Naive thymus-derived CD8-positive, alpha-beta T cell (primary cell): ENCODE measurements at places on chromosomes 16 and 17.

DNA sequence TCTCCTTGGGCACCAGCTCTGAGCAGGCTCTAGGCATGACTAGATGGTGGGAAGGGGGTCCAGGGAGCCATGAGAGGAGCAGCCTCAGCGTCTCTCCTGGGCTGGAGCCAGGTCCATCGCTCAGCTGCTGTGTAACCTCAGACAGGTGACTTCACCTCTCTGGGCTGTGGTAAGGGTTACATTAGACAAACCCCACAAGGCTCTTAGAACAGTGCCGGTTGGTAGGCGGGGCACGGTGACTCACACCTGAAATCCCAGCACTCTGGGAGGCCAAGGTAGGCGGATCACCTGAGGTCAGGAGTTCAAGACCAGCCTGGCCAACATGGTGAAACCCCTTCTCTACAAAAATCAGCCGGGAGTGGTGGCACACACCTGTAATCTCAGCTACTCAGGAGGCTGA lies 18.1 kb upstream of the NPTX1 start:
- no peak overlapping the region for H3K27ac ChIP-seq
- DNase-seq: no peak
- H3K36me3 ChIP-seq: no peaks in the 10 kb centered on the region
- no peak overlapping the region for H3K4me3 ChIP-seq
- H3K27me3 ChIP-seq: peaks cover 5% of the 10 kb centered on the region
- peaks cover 10% of the 10 kb centered on the region for H3K4me1 ChIP-seq

GRCh38 chr16:2422123-2422867 lies 7.0 kb upstream of the CCNF start:
- no peak overlapping the region for H3K27ac ChIP-seq
- H3K27me3 ChIP-seq: peaks cover 4% of the 10 kb centered on the region
- DNase-seq: no peak

- H3K36me3 ChIP-seq: no peaks in the 10 kb centered on the region
- peaks cover 14% of the 10 kb centered on the region for H3K4me1 ChIP-seq
- peak within 1 kb of the TSS; percentile 29 for H3K27ac ChIP-seq
Measured at GRCh38 chr16:88382491-88383400, at the start of gene ZNF469. Gene ZNF469, plus strand, starts transcription at chr16:88382959. Its CDS starts 44,512 bp downstream, at chr16:88427471.

GRCh38 chr17:48439875-48440505 lies 10.0 kb upstream of the SKAP1 start:
- peak; percentile 74 for DNase-seq
- peak overlapping the region; percentile 81 for H3K4me3 ChIP-seq
- H3K27ac ChIP-seq: peak overlapping the region; percentile 97
- H3K36me3 ChIP-seq: no peaks in the 10 kb centered on the region

GRCh38 chr17:17084317-17084835 lies 42.1 kb downstream of the MPRIP start:
- peaks cover 52% of the 10 kb centered on the region for H3K4me1 ChIP-seq
- no peaks in the 10 kb centered on the region for H3K27me3 ChIP-seq
- peaks cover 68% of the 10 kb centered on the region for H3K36me3 ChIP-seq
- H3K4me3 ChIP-seq: no peak overlapping the region

GRCh38 chr17:4116516-4116915 lies 26.3 kb downstream of the ZZEF1 start:
- no peak overlapping the region for H3K4me3 ChIP-seq
- no peak overlapping the region for H3K27ac ChIP-seq
- peaks cover 23% of the 10 kb centered on the region for H3K36me3 ChIP-seq
- H3K27me3 ChIP-seq: no peaks in the 10 kb centered on the region

DNA sequence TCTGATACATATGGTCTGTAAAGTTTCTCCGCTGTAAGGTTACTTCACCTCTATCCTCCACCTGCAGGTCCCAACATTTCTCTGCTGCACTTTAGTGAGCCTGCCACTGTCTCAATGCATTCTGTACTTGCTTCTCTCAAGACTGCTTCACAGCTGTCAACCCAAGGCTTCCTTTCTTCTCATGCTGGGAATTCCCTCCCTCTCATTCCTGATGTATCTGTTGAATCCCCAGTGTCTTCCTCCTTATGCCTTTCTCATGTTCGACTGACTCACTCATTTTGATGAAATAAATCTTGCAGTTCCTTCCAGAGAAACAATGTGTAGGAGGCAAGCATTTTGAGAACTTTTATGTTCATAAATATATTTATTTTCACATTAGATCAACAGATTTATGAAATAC lies 288.3 kb downstream of the CNTNAP4 start:
- no peaks in the 10 kb centered on the region for H3K27me3 ChIP-seq
- H3K27ac ChIP-seq: no peak overlapping the region
- H3K36me3 ChIP-seq: no peaks in the 10 kb centered on the region

- no peaks in the 10 kb centered on the region for H3K4me1 ChIP-seq
- peak overlapping the region; percentile 34 for H3K27ac ChIP-seq
- no peak overlapping the region for H3K4me3 ChIP-seq
- no peak for DNase-seq
- H3K27me3 ChIP-seq: no peaks in the 10 kb centered on the region
Measured at GRCh38 chr17:62618647-62619416, 8.6 kb upstream of the MRC2 start.

GRCh38 chr17:43840814-43841213 lies 6.2 kb upstream of the CD300LG start:
- no peaks in the 10 kb centered on the region for H3K36me3 ChIP-seq
- H3K4me3 ChIP-seq: no peak overlapping the region
- no peak overlapping the region for H3K27ac ChIP-seq
- H3K27me3 ChIP-seq: peaks cover 26% of the 10 kb centered on the region
- no peaks in the 10 kb centered on the region for H3K4me1 ChIP-seq
- DNase-seq: no peak

DNA sequence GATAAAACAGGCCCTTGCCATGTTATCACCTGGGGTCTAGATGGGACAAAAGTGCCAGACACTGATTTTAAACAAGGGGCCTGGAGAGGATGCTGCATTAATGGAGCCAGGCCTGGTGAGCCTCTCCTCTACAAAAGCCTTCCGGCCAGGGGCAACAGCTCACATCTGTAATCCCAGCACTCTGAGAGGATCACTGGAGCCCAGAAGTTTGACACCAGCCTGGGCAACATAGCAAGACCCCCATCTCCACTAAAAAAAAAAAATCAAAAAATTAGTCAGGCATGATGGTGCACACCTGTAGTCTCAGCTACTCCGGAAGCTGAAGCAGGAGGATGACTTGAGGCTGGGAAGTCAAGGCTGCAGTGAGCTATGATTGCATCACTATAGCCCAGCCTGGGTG lies 3.5 kb downstream of the GINS2 start:
- no peak overlapping the region for H3K4me3 ChIP-seq
- H3K36me3 ChIP-seq: no peaks in the 10 kb centered on the region
- H3K27me3 ChIP-seq: no peaks in the 10 kb centered on the region
- H3K27ac ChIP-seq: no peak overlapping the region
